ENCODE measurements at places on chromosomes 7 and 10.

DNA sequence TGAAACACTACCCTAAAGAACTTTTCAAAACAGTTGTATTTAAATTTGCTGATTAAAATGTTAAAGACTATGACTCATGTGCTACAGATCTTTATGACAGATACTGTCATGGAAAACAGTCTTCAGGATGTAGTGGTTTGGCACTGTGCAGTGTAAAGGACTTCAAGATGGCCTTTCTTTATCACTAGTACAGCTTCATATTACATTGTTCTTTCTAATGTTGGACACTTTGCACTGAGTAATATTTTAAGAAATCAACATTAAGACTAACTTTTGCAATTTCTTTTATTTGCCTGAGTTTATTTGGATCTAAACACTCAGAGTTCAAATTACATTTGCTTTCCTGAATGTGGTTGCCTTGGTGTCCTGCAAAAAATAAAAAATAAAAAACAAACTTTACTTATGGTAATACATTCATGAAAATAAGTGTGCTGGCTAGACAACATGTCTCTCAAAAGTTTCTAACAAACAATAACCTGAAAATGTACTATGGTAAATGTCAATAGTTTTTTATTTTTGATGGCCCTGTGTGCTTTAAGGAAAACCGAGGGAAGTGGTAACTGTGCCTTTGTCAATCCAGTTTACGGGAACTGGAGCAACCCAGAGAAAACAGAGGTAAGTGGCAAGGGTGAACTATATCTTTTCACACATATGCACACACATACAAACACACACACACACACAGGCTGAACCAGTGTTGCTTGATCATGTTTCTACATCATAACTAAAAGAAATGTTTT is 85.9 kb upstream of the PLXDC2 start:
- no peak for DNase-seq

DNA sequence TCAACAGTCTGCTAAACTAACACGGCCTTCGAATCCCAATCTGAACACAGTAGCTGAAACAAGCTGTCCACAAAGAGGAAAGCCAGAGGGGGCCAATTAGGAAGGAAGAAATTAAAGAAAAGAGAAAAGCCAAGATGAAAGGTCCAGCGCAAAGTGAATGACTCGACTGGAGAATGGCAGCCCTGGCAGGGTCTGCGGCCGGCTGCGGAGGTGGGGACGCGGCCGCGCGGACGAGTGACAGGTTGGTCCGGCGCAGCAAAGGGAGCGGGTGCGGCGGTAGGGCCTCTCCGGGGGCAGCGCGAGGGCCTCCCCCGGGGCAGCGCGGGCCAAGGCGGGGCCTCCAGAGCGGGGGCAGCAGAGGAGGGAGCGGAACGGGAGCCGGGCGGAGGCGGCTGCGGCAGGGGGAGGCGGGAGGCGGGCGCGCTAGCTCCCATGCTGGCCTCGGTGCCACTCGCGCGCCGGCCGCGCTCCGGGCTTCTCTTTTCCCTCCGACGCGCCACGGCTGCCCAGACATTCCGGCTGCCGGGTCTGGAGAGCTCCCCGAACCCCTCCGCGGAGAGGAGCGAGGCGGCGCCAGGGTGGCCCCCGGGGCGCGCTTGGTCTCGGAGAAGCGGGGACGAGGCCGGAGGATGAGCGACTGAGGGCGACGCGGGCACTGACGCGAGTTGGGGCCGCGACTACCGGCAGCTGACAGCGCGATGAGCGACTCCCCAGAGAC is at the start of gene VWC2:
VWC2 (plus strand) TSS at position 421 of the 718 bp plus-strand sequence. CDS start 1,798 bp downstream, outside the sequence.
- no peak for DNase-seq

GRCh38 chr7:121083790-121084251 is 95.3 kb downstream of the CPED1 start:
- no peak for DNase-seq

DNA sequence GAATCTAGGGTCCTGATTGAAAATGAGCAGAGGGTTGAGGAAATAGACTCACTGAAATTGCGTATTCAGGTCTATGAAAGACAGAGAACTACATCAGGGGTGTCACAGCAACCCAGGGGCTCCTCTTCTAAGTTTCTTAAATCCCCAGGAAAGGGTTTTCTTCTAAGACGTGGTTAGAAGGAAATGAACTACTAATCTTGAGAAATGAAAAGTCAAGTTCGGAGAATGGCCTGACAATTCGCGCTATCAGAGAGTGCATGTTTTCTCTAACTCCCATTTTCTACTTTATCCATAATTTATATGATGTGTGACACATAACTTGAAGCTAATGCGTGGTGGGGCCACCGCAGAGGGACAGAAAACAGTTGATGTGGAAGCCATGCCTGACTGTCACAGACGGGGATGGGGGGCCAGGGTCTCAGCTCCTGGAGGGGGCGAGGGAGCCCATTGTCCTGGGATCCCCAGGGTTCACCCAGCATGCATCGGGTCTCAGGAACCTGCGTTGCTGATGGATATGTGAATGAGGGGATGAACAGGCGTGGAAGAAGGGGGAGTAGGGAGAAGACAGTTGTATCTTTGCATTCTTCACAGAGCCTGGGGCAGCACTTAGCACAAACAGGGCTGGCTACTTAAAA is 86.3 kb downstream of the PTPRE start:
- no peak for DNase-seq

- DNase-seq, result no peak
These were observed 16.9 kb upstream of the GGCT start for GRCh38 chr7:30521532-30521931.

DNA sequence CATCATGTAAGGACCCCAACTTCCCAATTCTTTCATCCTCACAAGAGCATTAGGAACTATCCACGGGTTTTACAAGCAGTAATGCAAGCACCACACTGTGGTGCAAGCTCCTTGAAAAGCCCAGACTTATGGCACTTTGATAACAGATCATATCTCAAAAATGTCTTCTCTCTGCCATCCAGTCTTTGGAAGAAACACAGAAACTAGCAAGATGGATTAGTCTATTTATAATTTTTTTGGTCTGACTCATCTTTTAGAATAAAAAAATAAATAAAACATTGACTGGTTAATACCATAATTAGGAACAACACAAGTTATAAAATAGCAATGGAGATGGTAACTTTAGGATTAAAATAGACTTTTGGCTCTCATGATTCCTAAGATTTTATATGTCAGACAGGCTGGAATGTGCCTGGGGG is 49.0 kb upstream of the CALD1 start:
- no peak for DNase-seq

GRCh38 chr7:2360796-2361195 is 6.2 kb downstream of the EIF3B start:
- DNase-seq, result peak; percentile 95

- no peak for DNase-seq
These were observed 200.3 kb upstream of the ZWINT start for GRCh38 chr10:56561336-56561735.

- DNase-seq, result no peak
These were observed 32.2 kb upstream of the TRIL start for GRCh38 chr7:28990200-28990960.

DNA sequence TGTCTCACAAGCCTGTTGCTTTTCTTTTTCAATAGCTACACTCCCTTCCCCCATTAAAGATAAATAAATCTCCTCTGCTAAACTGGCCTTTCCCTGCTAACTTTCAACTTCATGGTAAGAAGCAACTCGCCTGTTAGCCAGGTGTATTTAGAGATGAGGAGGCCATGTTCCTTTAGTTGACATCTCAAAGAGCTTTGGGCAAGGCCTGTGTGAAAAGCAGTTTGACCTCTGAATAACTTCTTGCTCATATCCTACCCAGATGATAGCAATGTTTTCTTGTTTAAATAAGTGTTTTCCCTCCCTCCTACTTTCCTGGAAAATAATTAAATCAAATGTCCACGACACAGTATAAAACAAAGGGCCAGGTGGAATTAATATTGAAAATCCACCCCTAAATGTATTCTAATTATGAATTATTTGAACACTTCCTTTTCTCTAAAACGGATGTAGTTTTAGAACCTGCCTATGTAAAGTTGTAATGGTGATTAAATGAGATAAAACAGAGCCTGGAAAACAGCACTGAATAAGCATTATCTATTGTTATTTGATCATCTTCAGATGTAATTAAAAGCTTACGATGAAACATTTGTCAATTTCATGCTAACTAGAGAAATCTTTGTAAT is 78.5 kb downstream of the HGF start:
- DNase-seq, result no peak

- no peak for DNase-seq
These were observed 347.1 kb upstream of the NRP1 start for GRCh38 chr10:33681595-33681994.

GRCh38 chr7:134574322-134574721 is 25.4 kb downstream of the AKR1B15 start:
- no peak for DNase-seq

DNA sequence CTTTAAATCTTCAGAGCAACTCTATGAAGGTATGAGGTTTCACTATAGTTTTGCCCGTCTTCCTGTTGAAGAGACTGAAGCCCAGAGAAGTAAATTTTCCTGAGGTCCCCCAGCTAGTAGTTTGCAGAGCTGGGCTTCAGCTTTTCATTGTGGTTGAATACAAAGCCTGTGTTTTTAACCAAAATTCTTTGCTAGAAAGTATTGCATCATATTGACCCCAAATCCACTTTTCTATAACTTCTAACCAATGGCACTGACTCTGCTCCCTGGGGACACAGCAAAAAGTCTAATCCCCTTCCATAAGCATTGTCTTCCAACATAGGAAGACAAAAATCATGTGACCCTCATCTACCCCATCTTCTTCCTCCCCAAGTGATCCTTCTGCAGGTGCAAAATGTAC is 93.0 kb downstream of the KCNMA1 start:
- DNase-seq, result no peak

DNA sequence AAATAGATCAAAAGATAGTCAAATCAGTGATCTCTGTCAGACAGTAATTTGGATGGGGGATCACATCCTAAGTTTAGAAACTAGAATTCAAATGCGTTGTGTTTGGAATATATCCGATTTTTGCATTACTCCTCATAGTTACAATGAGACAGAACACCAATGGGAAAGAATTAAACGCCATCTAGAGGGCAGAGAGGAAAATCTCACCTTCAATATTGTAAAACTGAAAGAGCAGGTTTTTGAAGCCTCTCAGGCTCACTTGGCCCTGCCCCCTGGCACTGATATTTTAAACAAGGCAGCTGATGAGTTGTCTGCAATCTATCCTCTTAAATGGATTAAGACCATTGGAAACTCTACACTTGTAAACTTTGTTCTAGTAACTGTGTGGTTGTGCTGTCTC is 17.7 kb downstream of the FRG2B start:
- DNase-seq, result peak; percentile 25

DNA sequence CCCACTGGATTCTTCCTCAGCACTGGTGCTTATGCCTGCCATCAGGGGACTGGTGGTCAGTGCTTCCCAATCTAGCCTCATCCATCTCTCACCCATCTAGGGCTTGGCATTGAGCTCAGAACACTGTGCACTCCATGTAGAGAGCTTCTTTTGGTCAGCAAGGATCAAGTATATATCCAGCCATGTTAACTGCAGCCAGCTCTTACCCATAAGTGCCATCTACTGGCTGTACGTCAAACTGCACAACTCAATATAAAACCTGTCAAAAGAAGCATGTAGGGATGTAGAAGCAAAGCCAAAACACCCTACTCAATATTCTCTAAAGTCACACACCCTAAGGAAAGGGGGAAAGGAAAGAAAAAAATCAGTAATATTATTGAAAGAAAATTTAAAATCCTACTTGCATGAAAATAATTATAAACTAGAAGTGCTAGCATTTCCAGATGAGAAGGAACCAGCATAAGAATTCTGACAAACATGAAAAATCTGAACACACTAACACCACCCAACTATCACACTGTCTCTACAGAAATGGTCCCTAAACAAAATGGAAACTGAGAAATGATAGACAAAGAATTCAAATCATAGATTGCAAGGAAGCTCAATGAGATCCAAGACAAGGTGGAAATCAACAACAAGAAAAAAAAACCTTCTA is 531.1 kb upstream of the STEAP1 start:
- peak; percentile 63 for DNase-seq

GRCh38 chr10:112409755-112410154 is 35.8 kb downstream of the ACSL5 start:
- no peak for DNase-seq

GRCh38 chr10:105288026-105288425 is 646.9 kb downstream of the SORCS3 start:
- DNase-seq, result no peak

DNA sequence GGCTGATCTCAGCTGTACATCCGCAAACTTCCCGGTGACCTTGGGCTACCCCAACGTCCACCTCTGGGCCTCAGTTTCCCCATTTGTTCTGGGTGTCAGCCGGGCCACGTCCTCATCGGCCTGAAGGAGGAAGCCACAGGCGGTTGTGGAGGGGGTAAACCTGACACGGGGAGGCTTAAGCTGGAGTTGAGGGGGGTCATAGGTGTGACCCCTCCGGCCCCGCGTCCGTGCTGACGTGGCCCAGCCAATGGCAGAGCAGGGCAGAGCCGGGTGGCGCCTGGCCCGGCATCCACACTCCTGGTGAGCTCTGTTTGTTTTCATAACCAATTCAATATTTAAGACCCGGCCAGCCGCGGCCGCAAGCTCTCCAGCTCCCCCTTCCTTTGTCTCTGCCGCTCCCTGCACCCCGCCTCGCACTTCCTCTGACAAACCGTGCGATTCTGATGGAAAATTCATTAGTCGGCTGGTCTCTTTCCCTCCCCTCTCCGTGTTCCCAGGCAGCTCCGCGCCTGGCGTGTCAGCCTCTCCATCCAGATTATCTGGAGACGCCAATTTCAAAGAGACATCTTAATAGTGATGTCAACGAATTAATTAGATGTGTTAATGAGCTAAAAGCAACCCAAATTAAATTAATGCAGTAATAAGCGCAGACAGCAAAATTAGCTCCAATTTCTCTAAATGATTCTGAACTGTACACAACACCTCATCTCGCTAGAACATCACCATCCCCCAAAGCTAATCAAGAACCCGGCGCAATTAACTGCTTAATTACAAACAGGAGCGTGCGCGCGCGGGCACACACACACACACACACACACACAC is 55.4 kb downstream of the MICALL2 start:
- DNase-seq, result no peak

DNA sequence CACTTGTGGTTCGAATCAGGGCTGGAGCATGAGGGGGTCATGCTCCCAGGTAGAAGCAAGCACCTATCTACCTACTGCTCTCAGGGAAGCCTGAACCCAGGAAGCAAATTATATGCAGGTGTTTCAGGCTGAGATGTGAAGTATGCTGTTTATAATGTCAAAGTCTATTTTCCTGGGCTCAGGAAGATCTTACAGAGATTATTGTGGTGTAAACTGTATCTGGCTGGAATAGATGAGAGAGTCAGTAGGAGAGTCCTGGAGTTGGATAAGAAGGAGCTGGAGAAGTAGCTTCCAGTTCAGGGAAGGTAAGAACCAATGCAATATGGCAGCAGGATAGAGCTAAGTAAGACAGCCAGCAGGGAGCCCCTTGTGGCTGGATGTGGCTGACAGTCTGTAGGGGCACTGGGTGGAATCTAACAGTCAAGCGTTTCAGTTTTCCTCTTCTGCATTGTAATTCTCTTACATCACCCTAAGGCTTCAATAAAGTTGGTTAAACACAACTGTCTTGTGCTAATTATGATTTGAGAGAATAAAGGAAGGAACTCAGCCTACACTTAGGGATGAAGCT is 105.9 kb upstream of the EEPD1 start:
- no peak for DNase-seq

DNA sequence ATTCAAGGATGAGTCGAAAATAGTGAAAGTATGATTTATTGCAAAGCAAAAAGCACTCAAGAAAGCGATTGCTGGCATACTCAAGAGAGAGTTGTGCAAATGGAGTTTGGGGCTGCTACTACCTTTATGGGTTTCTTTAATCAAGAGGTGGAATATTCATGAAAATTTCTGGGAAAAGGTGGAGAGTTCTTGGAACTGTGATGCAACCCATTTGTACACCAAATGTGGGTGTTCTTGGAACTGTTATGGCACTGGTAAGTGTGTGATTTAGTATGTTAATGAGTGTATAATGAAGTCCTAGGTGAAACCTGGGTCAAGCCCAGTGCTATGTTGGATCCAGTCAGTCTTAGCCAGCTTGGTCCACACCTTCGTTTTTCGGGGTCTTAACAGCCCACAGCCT is 3.4 kb upstream of the VOPP1 start:
- no peak for DNase-seq
